ENCODE measurements at places on chromosomes 11 and 22.

GRCh38 chr11:77193911-77194830, 66.1 kb downstream of the MYO7A start:
- DNase-seq, result no peak

DNA sequence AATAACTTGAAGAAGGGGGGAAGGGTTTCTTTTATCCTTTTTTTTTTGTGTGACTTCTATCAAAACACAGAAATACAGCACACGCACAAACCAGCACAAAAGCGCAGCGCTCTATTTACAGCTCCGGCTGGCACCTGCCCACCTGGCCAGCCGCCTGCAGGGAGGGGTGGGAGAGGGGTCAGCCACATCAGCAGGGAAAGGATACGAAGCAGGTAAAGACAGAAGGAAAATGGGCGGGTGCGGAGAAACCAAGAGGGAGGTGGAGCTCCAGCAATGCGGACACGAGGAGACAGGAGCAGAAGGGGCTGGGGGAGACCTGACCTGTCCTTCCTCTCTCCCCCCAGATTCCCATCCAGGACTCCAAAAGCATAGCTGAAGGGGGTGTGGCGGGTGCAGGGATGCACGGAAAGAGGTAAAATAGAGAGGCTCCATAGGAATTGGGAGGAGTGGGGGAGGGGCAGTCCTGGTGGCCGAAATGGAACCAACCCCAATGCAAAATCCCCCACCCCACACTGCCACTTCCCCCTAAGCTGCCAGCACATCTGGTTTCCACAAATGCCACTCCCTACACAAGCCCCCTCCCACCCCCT, 14.1 kb downstream of the CXCR5 start:
- DNase-seq, result no peak

DNA sequence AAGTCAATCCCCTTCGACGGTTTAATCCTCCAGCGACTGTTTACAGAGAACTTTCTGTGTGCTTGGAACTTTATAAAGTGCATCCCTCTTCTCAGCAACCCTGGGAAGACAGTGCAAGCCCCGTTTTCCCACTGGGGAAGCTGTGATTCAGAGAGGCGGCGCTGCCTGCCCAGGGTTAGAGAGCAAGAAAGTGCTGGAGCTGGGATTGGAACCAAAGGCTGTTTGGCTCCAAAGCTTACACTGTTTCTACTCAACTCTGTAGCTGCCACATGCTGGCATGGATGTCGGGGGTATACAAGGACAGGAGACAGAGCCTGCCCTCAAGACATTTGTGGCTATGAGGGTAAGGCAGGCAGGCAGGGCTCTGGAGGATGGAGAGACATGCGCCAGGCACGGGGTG, 13.0 kb downstream of the FBLN1 start:
- peak; percentile 37 for DNase-seq

DNA sequence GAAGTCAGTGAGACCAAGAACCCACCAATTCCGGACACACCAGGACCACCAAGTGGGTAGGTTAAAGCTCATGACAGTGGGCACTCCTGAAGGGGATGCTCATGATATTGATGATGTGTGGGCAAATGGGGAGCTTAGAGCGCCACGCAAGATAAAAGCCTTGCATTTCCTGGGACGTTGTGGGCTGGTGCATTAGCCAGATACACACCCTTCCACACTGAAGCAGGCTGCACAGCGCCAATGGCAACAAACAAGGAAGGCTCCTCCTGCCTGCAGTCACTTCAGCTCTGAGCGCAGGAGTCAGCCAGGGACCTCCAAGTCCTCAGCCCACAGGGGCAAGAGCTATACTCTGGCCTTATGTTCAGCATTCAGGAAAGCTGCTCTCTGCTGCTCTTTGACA, 20.6 kb downstream of the TMEM218 start:
- no peak for DNase-seq

GRCh38 chr22:40588726-40589125, 47.8 kb downstream of the MRTFA start:
- no peak for DNase-seq

DNA sequence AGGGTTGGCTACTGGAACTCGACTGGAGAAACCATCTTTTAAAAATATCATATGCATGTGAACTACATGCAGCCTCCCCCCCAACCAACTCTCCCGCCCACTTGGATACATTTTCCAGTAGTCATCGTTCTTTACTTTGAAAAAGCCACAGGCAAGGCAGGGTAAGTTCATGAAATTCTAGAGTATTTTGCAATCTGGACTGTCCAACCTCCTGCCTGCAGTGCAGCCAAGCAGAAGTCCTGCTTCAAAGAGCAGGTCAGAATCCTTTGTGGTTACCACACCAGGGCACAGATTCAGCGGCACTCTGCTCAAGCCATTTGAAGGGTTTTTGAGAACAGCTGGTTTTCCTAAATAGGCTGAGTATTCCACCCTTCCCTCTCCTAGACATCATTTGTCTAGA, 12.1 kb downstream of the ELF5 start:
- no peak for DNase-seq

GRCh38 chr11:128544471-128545051, 42.8 kb downstream of the ETS1 start:
- no peak for DNase-seq

GRCh38 chr22:25120761-25121212, 78.9 kb upstream of the CRYBB3 start:
- no peak for DNase-seq

DNA sequence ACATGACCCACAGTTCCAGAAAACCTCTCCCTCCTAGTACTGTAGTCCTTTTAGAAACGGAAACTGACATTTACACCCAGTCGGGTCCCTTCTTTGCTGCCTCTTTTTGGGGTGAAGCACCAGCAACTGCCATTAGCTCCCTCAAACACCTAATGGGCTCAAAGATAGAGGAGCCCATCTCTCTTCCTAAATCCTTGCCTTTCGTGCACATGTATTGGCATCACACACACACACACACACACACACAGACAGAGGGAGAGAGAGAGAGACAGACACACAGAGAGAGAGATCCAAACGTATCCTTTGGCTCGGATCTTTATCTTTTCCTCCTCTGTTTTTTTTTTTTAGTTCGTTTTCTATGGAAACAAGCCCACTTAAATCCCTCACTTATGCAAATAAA, 716 bp downstream of the GRM5 start:
- DNase-seq, result no peak

GRCh38 chr11:93821617-93822016, 28.8 kb downstream of the VSTM5 start:
- no peak for DNase-seq

GRCh38 chr22:39999144-39999757, 4.5 kb downstream of the FAM83F start:
- no peak for DNase-seq

Measured in Ammon's horn (tissue), 1 donor.